ENCODE measurements at places on chromosomes 13 and 19.
A peak's percentile ranks its signal among the peaks of the same experiment; 100 is the strongest.

GRCh38 chr19:17209126-17210036 is 5.8 kb upstream of the USE1 start:
- DNase-seq = no peak

GRCh38 chr13:88014527-88014926 is 343.4 kb downstream of the SLITRK5 start:
- DNase-seq = no peak

- no peak for DNase-seq
Measured at GRCh38 chr19:19540064-19540714, 2.1 kb downstream of the CILP2 start.

GRCh38 chr13:53342623-53343360 is 314.2 kb downstream of the OLFM4 start:
- DNase-seq = no peak

DNA sequence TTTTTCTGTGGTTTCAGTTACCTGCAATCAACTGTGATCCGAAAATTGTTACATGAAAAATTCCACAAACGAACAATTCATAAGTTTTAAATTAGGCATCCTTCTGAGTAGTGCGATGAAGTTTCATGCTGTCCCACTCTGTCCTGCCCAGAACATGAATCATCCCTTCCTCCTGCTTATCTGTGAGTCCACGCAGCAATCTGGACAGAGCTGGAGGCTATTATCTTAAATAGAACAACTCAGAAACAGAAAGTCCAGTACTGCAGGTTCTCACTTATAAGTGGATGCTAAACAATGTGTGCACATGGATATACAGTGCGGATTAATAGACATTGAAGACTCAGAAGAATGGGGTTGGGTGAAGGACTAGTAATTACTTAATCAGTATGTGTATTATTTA is 583.7 kb upstream of the SPRY2 start:
- no peak for DNase-seq

- DNase-seq = no peak
Measured at GRCh38 chr19:54310543-54310942, 2.4 kb downstream of the LILRA5 start.

DNA sequence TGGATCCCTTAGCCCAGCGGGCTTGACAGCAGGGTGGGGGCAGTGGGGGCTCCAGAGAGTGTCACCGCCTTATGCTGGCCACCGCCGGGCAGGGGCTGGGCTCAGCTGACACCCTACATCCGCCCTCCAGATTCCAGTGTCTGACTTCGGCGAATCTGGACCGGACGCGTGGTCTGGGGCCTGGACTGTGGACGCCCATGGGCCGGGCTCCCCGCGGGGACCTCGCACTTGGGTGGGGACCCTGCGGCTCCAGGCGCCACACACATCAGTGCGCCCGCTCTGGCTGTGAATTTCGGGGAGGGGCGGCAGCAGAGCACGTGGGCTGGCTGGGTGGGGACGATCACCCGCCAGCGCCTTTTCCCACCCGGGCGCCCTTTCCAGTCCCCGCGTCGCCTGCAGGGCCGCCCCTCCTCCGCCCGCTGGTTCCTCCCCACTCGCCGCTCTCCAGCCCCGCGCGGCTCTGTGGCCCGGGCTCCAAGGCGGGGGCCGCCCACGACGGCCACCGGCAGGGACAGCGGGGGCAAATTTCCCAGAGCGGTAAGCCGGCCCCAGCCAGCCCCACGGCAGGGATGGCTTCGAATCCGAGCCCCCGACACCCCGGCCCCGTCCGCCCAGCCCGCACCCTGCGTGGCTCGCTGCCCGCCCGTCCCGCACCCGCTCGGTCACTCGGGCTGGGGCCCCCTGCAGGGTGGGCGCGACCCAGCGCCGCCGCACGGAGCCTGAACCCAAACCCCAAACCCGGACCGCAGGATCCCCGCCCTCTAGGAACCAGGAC is 23.3 kb upstream of the ZNF99 start:
- DNase-seq = no peak

DNA sequence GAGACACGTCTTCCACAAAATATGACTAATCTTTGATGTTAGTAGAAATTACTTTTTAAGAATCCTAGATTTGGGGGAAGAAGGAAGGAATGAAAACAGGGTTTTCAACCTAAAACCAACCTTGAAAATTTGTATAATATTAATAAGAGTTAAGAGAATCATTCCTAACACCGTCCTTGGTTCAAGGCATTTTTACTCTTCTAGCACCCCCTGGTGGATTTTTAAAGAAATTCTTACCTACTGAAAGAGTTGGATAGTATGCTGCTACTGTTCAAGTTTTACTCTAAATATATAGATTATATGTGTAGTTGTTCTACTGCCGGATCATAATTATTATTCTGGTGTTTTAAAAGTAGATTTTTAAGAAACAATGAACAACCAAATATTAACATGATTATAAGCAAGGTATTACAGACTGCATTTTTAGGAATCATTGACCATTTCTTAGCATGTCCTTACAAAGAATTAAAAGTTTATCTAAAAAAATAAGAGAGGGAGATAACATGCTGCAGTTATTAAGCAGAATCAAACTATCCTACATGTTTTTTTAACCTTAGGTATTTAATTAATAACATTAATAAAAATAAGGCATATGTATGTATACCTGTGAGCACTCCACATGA is 7.4 kb upstream of the SLITRK6 start:
- peak; percentile 22 for DNase-seq
